ENCODE measurements at places on chromosomes 16 and 17. TPM values are rescaled to one million over a fixed set of nuclear protein-coding genes. Genes with fewer than 3 reads are reported as not detected.

Gene AARSD1
- total RNA-seq = 21.9 TPM

Gene KRT12
- total RNA-seq = not detected

Gene NPIPA8
- total RNA-seq = not detected

Gene USP43
- 0.17 TPM for total RNA-seq

Gene CEP295NL
- total RNA-seq = 0.78 TPM

Gene KRTAP9-2
- total RNA-seq = not detected

Gene DEXI
- 106 TPM for total RNA-seq

All from esophagus muscularis mucosa (tissue), 4 donors.